ENCODE measurements at places on chromosomes 2 and 18.

- DNase-seq, result no peak
- H3K4me3 ChIP-seq, result no peak overlapping the region
- H3K27me3 ChIP-seq, result no peaks in the 10 kb centered on the region
- H3K4me1 ChIP-seq, result no peaks in the 10 kb centered on the region
- H3K27ac ChIP-seq, result no peak overlapping the region
- no peaks in the 10 kb centered on the region for H3K36me3 ChIP-seq
Measured at GRCh38 chr2:62263076-62263715, 67.3 kb downstream of the B3GNT2 start.

GRCh38 chr2:240925568-240926515 is 19.7 kb downstream of the CROCC2 start:
- no peaks in the 10 kb centered on the region for H3K4me1 ChIP-seq
- H3K4me3 ChIP-seq, result no peak overlapping the region
- no peak overlapping the region for H3K27ac ChIP-seq
- no peak for DNase-seq
- no peaks in the 10 kb centered on the region for H3K27me3 ChIP-seq
- H3K36me3 ChIP-seq, result no peaks in the 10 kb centered on the region

DNA sequence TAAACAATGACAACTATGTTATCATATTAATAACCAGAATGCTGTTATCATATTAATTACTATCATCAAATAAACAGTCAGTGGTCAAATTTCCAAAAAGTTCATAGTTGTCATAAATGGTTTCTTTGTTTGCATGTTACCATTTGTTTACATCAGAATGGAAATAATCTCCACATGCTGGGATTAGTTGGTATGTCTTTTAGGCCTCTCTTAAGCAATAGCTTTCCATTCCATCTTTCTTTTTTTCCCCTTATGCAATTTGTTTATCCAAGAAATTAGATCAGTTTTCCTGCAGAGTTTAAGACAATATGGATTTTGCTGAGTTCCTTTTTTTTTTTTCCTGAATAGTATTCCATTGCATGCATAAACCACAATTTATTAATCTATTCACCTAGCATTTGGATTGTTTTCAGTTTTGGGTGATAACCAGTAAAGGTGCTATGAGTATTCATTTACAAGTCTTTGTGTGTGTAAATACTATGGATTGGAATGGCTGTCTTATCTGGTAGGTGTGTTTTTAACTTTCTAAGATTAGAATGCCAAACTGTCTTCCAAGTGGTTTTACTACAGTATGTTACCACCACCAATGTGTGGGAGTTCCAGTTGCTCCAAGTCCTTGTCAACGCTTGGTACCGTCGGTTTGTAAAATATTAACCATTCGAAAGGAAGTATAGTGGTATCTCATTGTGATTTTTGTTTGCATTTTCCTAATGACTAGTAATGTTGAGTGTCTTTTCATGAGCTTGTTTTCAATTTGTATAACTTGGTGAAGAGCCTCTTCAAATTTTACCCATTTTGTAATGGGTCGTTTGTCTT is 33.3 kb upstream of the TXNDC2 start:
- no peaks in the 10 kb centered on the region for H3K4me1 ChIP-seq
- H3K27me3 ChIP-seq, result no peaks in the 10 kb centered on the region
- DNase-seq, result no peak
- H3K36me3 ChIP-seq, result no peaks in the 10 kb centered on the region

DNA sequence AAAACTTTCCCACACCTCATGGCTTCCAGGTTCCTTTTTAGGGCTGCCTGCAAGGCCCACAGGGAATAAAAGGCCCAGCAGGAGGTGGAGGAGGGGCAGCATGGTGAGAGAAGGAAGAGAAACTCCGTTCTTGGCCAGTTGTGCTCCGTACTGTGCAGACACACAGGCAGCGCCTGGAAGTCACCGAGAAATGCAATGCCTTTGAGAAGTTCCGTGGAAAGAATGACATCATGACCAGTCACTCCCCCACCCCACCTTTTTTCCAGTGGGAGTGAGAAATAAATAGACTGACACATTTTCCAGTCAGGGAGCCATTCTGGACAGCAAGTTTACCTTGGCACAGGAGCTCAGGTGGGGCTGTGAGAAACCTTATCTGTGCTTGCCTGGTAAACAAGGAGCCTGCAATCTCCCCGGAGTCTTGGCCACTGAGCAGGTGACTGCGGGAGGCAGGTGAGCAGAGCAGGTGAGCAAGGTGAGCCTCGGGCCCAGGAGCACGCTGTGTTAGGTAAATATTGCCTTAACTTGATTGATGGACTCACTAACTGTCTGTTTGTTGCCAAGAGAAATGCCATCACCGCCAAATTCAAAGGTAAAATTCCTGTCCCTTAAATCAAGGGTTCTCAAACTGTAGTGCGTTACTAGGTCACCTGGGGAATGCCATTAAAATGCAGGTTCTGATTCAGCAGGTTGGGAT is 13.5 kb upstream of the LBH start:
- peak; percentile 64 for DNase-seq
- no peaks in the 10 kb centered on the region for H3K27me3 ChIP-seq

DNA sequence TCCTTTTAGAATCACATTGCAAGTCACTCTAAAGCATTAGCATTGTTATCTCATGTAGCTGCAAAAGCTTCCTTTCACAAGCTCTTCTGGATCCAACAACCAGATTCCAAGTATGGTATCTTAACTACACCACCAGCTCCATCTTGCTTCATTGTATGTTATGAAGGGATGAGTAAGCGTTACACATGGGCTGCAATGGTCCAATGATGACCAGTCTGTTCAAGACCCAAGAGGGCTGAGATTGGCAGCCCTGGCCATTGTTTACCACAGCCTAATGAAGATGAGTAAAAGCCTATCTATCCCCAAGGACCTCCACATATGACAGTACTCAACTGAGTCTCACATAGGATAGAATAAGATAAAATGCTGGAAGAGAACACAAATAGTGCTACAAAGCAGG is 6.3 kb downstream of the CFLAR start:
- no peaks in the 10 kb centered on the region for H3K36me3 ChIP-seq
- no peak for DNase-seq
- H3K4me3 ChIP-seq, result no peak overlapping the region
- H3K4me1 ChIP-seq, result peaks cover 43% of the 10 kb centered on the region

- no peak overlapping the region for H3K27ac ChIP-seq
- H3K27me3 ChIP-seq, result no peaks in the 10 kb centered on the region
- no peaks in the 10 kb centered on the region for H3K4me1 ChIP-seq
- no peak for DNase-seq
- H3K36me3 ChIP-seq, result no peaks in the 10 kb centered on the region
Measured at GRCh38 chr2:144559681-144560080, 39.8 kb upstream of the ZEB2 start.
